Thoracic aorta (tissue), 2 donors: ENCODE measurements at places on chromosomes 12 and 14. TPM values are rescaled to one million over a fixed set of nuclear protein-coding genes. Genes with fewer than 3 reads are reported as not detected.

Gene GSC
- 2.1 TPM for total RNA-seq

DNA sequence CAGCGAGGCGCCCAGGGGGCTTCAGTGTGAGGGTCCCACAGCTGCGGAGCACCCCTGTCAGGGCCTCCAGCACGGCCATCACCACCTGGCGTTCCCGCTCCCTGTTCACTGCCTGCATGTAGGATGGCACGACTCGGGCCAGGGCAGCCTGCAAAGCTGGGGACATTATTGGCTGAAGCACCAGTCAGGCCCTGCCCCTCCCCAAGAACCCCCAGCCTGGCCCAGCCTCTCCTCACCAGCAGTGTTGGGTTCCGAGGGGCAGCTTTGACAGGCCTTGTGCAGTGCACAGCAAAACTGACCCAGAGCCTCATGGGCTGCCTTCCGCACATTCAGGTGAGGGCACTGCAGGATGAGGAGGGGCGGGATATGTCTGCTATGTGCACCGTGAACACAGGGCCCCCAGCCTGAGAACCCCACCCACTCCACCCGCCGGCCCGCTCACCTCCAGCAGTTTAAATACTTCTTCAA is 5.6 kb downstream of the IPO4 start:
- DNase-seq = no peak

DNA sequence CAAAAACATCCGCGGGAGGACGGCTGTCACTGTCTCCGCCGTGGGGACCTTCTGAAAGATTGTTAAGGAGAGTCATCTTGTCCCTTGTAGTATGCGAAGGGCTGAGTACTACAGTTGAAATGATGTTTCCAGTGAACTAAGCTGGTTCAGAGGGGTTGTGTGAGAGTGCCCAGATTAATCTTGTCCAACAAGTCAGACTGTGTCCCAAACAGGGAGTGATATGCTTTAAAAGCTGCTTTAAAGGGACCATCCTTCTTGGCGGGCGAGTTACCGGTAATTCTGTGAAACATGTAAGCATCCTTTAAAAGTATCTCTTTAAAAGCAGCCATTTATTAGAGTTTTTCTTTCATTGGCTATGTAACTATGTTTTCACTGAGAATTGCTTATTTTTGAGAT is 1.1 kb downstream of the WDR20 start:
- DNase-seq = no peak

GRCh38 chr14:84029720-84030119 is 1500.2 kb upstream of the FLRT2 start:
- DNase-seq = no peak

GRCh38 chr12:32296567-32296966 is 102.8 kb upstream of the FGD4 start:
- DNase-seq = no peak

Gene PTGDR
- 2.9 TPM for total RNA-seq

Gene FOXN4
- total RNA-seq = not detected

Gene RNASE7
- total RNA-seq = not detected

DNA sequence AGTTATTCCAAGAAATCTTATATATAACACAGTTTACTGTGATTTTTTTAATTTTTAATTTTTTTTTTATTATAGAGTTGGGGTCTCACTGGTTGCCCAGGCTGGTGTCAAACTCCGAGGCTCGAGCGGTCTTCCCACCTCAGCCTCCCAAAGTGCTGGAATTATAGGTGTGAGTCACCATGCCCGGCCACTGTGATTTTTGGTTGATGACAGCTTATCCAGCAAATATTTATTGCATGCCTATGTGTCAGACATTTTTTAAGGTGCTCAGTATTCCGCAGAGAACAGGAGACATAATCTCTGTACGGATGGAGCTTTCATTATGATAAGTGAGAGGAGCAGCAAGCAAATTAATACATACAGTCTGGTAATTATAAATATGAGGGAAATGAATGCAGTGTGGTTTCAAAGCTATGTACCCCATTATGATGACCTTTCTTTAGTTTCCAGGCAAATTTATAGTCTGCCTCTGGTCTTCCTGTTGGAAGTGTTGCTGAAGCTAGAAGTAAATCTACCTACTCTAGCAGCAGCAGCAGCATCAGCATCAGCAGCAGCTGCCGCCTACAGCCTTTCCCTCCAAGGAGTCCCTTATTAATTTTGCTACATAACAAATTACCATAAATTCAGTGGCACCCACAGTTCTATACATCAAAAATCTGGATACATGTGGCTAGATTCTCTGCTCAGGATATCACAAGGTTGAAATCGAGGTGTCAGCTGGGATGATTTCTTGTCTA is 32.3 kb downstream of the FRS2 start:
- DNase-seq = no peak

GRCh38 chr12:96242597-96242996 is 48.4 kb downstream of the ELK3 start:
- DNase-seq = no peak

- no peak for DNase-seq
Observed at GRCh38 chr12:85580562-85581168, 255.5 kb downstream of the RASSF9 start.

Gene PMCH
- not detected for total RNA-seq

Gene TTLL5
- 34.7 TPM for total RNA-seq

GRCh38 chr14:105126126-105126980 is 42.2 kb downstream of the JAG2 start:
- DNase-seq = no peak

GRCh38 chr14:99348816-99349614 is 77.0 kb upstream of the BCL11B start:
- DNase-seq = no peak

Gene DBX2
- not detected for total RNA-seq

Gene TSPAN19
- total RNA-seq = not detected

DNA sequence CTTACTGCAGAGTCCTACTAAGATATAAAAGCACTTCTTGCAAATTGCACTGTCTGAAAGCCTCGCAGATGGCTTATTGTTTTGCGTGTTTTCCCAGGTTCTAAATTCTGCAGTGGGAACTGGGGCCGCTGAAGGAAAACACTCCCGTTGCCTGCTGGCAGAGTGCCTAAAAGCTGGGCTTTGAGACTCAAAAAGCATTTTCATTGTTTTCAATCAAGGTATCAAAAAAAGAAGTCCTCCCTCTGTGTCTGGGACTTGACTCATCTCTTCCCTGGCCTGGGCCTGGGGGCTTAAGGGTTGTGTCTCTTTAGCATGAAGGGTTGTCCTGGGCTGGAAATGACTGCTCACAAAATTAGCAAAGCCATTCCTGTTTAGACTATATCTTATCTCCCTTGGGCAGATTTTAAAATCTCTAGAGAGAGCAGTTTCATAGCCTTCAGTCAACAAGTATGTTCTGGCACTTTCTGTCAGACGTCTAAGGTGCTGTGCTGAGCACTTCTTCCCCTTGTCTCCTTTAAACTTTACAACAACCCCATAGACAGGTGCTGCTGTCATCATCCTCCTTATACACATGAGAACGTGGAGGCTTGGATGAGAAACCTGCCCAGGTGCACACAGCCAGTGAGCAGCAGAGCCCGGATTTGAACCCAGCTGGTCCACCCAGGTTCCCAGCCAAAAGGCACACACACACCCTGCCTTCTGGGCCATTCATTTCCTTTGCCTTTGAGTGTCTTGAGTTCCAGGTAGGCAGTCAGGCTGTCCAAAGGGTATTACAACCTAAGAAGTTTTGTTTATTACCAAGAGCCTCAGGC is 31.1 kb downstream of the ELK3 start:
- DNase-seq = no peak
